ENCODE measurements at places on chromosomes 11 and 22. TPM values are rescaled to one million over a fixed set of nuclear protein-coding genes. Genes with fewer than 3 reads are reported as not detected.
A peak's percentile ranks its signal among the peaks of the same experiment; 100 is the strongest.

KRTAP5-2 gene
- not detected for total RNA-seq

KRTAP5-6 gene
- total RNA-seq: not detected

ARFGAP2 gene
- 78.7 TPM for total RNA-seq

C11orf97 gene
- total RNA-seq: not detected

GRCh38 chr11:122173587-122173986 is 57.6 kb upstream of the BLID start:
- no peak for DNase-seq

DNA sequence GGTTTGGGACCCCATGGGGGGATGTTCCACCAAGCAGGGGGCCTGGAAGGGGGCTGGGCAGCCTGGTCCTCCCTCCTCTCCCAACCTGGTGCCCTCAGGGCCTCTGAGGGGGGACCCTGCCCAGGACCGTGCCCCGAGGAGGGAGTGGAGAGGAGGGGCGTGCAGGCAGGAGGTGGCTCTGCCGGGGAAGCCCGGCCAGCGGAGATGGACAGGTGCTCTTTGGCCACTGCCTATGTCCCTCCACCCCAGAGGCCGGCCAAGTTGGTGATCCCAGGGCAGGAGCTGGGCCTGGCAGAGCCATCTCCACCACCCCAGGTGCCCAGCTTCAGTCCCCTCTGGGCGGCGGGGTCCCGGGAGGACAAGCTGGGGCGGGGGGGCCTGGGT is 2.4 kb downstream of the MUC2 start:
- DNase-seq: no peak

DNA sequence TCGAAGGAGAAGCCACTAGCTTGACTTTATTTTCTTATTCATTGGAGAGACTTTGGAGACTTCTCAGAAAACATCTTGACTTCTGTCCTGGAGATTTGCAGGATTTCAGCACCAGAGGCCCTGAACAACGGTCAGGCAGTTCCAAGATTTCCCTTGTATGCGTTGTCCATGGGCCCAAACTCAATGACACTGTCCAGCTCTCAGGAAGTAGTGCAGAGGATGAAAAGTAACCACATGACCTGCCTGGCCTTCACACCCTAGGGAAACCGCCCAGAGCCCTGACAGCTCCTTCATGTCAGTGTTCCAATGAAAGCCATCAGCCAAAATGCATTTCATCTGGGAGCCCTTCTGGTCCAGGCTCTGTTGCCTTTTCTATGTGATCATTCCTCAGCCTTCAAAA is 214.1 kb downstream of the BLID start:
- no peak for DNase-seq

GRCh38 chr11:30778596-30778995 is 192.4 kb upstream of the MPPED2 start:
- no peak for DNase-seq

- no peak for DNase-seq
Observed at GRCh38 chr11:47235163-47235562, 13.5 kb downstream of the ACP2 start.

DNA sequence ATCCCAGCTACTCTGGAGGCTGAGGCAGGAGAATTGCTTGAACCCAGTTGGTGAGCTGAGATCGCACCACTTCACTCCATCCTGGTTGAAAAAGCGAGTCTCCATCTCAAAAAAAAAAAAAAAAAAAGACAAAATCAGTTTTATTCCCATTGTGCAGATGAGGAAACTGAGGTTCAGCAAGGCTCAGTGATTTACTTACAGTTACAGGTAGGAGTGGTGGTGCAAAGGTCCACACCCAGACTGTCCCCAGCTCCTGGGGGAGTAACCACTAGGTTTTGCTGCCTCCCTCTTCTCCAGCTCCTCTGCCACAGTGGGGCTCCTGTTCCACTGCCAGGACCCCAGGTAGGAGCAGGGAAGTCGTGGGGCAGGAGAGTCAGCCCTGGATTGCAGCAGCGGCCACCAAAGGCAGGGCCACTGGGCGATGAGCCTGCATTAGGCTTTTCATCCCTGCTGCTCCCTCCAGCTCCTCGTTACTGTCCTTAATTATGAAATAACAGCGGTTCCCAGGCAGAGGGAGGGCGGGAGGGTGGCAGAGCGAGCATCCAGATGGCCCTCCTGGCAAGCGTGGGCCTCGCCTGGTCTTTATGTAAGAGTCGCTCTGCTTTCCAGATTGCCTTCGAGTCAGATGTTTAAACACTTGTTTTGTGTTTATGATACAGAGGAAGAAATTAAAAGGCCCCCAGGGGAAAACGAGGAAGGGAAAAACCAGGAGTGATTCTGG is 15.5 kb upstream of the RASD2 start:
- no peak for DNase-seq

- peak; percentile 89 for DNase-seq
Observed at GRCh38 chr11:102111011-102111786, 952 bp downstream of the YAP1 start.

- DNase-seq: peak; percentile 29
Observed at GRCh38 chr11:11620921-11621572, 758 bp downstream of the GALNT18 start.

GRCh38 chr11:77617892-77618291 is 19.7 kb downstream of the CLNS1A start:
- no peak for DNase-seq

DNA sequence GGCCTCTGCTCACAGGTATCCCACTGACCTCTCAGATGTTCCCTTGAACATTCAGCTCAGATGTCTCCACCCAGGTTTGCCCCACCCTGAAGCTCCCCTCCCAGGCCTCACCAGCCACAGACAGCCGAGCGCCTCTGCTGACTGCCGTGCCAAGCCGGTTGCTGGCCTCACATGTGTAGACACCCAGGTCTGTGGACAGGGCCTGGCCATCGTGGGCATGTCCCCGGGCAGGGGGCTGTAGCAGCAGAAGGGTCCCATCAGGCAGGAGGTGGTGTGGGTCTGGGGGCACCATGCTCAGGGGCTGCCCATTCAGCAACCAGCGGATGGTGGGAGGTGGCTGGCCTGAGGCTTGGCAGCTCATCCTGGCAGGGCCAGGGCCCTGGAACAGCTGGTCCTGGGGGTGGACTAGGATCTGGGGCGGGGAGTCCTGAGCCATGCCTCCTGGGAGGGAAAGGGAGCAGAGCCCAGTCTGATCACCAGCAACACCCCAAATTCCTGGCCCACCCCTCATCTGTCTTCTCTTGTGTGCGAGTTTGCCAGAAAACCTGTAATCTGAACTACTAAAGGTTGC is 759 bp downstream of the ROBO4 start:
- DNase-seq: no peak
